ENCODE measurements at places on chromosomes 5 and 9.

GRCh38 chr5:120621339-120621738, 157.2 kb downstream of the PRR16 start:
- no peaks in the 10 kb centered on the region for H3K4me1 ChIP-seq
- H3K36me3 ChIP-seq = no peaks in the 10 kb centered on the region
- no peak overlapping the region for H3K4me3 ChIP-seq
- no peak overlapping the region for H3K27ac ChIP-seq
- no peaks in the 10 kb centered on the region for H3K27me3 ChIP-seq

- H3K36me3 ChIP-seq = peaks cover 70% of the 10 kb centered on the region
- H3K27me3 ChIP-seq = no peaks in the 10 kb centered on the region
- no peaks in the 10 kb centered on the region for H3K4me1 ChIP-seq
- no peak overlapping the region for H3K4me3 ChIP-seq
- H3K27ac ChIP-seq = no peak overlapping the region
- peak; percentile 59 for DNase-seq
These were observed 17.3 kb upstream of the TMOD1 start for GRCh38 chr9:97484134-97484533.

DNA sequence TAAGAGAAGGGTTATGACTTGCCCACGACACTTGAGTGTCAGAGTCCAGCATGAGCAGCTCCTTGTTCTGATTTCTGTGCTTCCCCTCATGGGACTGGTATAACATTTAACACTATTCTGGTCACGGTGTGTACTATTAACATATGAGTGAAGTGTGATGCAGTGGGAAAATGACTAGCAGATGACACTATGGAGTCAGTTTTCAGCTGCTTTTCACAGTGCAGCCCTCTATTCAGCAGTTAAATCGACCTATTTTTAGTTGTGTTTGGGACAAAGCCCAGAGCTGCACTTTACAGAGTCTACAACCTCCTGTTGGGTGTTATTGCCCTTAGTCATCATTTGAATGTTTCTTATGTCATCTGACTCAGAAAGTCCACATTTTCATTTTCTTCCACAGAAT, 59.1 kb downstream of the CHSY3 start:
- H3K4me1 ChIP-seq = no peaks in the 10 kb centered on the region
- H3K36me3 ChIP-seq = no peaks in the 10 kb centered on the region
- H3K27me3 ChIP-seq = no peaks in the 10 kb centered on the region
- H3K4me3 ChIP-seq = no peak overlapping the region

- H3K27ac ChIP-seq = no peak overlapping the region
- no peak overlapping the region for H3K4me3 ChIP-seq
- DNase-seq = no peak
- no peaks in the 10 kb centered on the region for H3K36me3 ChIP-seq
These were observed 18.9 kb upstream of the LRRC14B start for GRCh38 chr5:172421-172820.

- H3K27me3 ChIP-seq = no peaks in the 10 kb centered on the region
- H3K27ac ChIP-seq = no peak overlapping the region
- no peak for DNase-seq
- no peak overlapping the region for H3K4me3 ChIP-seq
These were observed 26.1 kb upstream of the KCNV2 start for GRCh38 chr9:2691212-2691611.

GRCh38 chr5:124655921-124656511, 90.4 kb downstream of the ZNF608 start:
- no peak overlapping the region for H3K4me3 ChIP-seq
- peak; percentile 89 for DNase-seq
- no peaks in the 10 kb centered on the region for H3K27me3 ChIP-seq
- peak overlapping the region; percentile 67 for H3K27ac ChIP-seq
- H3K4me1 ChIP-seq = peaks cover 28% of the 10 kb centered on the region

- H3K36me3 ChIP-seq = no peaks in the 10 kb centered on the region
- H3K27me3 ChIP-seq = no peaks in the 10 kb centered on the region
- H3K4me1 ChIP-seq = peaks cover 32% of the 10 kb centered on the region
- no peak overlapping the region for H3K27ac ChIP-seq
These were observed 56.5 kb upstream of the JADE2 start for GRCh38 chr5:134468921-134469400.

GRCh38 chr5:143613329-143613728, 198.6 kb upstream of the HMHB1 start:
- H3K27ac ChIP-seq = no peak overlapping the region
- H3K4me1 ChIP-seq = peaks cover 6% of the 10 kb centered on the region

GRCh38 chr9:127349483-127350113, 47.4 kb upstream of the SLC2A8 start:
- peaks cover 13% of the 10 kb centered on the region for H3K36me3 ChIP-seq
- H3K27me3 ChIP-seq = no peaks in the 10 kb centered on the region
- no peaks in the 10 kb centered on the region for H3K4me1 ChIP-seq
- no peak overlapping the region for H3K27ac ChIP-seq
- no peak for DNase-seq

DNA sequence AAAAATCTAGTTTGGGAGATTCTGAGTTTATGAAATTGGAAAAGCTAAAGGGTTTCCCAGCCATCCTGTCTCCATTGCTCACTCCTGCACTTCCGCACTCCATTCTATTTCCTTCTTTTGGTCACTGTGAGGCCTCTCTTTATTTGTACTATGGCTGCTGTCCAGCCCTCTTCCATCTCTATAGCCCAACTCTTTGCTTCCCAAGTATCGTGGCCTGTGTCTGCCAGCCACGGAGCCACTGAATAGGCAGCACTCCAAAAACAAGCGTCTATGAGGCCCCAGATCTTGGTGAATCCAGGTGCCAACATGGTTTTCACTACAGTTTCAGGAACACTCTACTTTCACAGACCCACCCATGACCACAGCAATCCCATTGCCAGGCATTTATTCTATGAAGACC, 37.2 kb downstream of the GRAMD2B start:
- H3K36me3 ChIP-seq = peaks cover 6% of the 10 kb centered on the region
- no peak for DNase-seq
- H3K27me3 ChIP-seq = no peaks in the 10 kb centered on the region
- H3K27ac ChIP-seq = no peak overlapping the region

GRCh38 chr9:97966493-97966892, 16.6 kb upstream of the ANP32B start:
- no peaks in the 10 kb centered on the region for H3K36me3 ChIP-seq
- H3K4me3 ChIP-seq = no peak overlapping the region
- DNase-seq = no peak
- no peaks in the 10 kb centered on the region for H3K4me1 ChIP-seq
- H3K27me3 ChIP-seq = peaks cover 29% of the 10 kb centered on the region
- H3K27ac ChIP-seq = no peak overlapping the region

- H3K4me3 ChIP-seq = no peak overlapping the region
- no peak overlapping the region for H3K27ac ChIP-seq
- H3K36me3 ChIP-seq = no peaks in the 10 kb centered on the region
- no peak for DNase-seq
- no peaks in the 10 kb centered on the region for H3K27me3 ChIP-seq
- no peaks in the 10 kb centered on the region for H3K4me1 ChIP-seq
These were observed 275.4 kb downstream of the CDH12 start for GRCh38 chr5:22577711-22578110.

GRCh38 chr5:156093024-156093423, 233.9 kb upstream of the SGCD start:
- H3K27me3 ChIP-seq = no peaks in the 10 kb centered on the region
- no peak overlapping the region for H3K4me3 ChIP-seq
- DNase-seq = no peak
- no peaks in the 10 kb centered on the region for H3K36me3 ChIP-seq
- H3K4me1 ChIP-seq = no peaks in the 10 kb centered on the region

GRCh38 chr5:37197340-37198050, 51.7 kb downstream of the CPLANE1 start:
- no peaks in the 10 kb centered on the region for H3K27me3 ChIP-seq
- no peaks in the 10 kb centered on the region for H3K4me1 ChIP-seq
- H3K36me3 ChIP-seq = peaks cover 18% of the 10 kb centered on the region
- no peak overlapping the region for H3K27ac ChIP-seq
- no peak overlapping the region for H3K4me3 ChIP-seq
- DNase-seq = peak; percentile 12

GRCh38 chr5:134020188-134020587, 15.4 kb upstream of the VDAC1 start:
- H3K36me3 ChIP-seq = no peaks in the 10 kb centered on the region
- H3K4me3 ChIP-seq = no peak overlapping the region

DNA sequence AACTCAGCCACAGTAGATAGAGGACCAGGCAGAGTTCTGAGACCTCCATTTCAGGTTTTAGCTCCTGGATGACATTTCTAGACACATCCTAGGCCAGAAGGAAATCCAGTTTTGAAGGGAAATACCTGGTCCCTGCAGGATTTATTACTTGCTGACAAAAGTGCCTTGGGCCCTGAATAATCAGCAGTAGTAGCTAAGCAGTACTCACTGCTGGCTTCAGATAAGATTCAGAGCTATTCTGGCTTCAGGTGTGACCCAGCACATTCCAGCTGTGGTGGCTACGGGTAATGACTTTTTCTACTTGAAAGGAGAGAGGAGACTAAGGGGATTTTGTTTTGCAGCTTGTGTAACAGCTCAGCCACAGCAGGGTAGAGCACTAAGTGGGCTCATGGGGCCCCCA, 34.0 kb downstream of the NDUFAF2 start:
- DNase-seq = peak; percentile 13
- no peaks in the 10 kb centered on the region for H3K27me3 ChIP-seq
- H3K4me1 ChIP-seq = no peaks in the 10 kb centered on the region
- H3K36me3 ChIP-seq = no peaks in the 10 kb centered on the region
- no peak overlapping the region for H3K27ac ChIP-seq
- H3K4me3 ChIP-seq = no peak overlapping the region

GRCh38 chr9:106766616-106767015, 96.3 kb upstream of the ZNF462 start:
- H3K27me3 ChIP-seq = no peaks in the 10 kb centered on the region
- H3K4me1 ChIP-seq = no peaks in the 10 kb centered on the region
- H3K4me3 ChIP-seq = no peak overlapping the region
- H3K36me3 ChIP-seq = no peaks in the 10 kb centered on the region
- DNase-seq = no peak
- H3K27ac ChIP-seq = no peak overlapping the region

DNA sequence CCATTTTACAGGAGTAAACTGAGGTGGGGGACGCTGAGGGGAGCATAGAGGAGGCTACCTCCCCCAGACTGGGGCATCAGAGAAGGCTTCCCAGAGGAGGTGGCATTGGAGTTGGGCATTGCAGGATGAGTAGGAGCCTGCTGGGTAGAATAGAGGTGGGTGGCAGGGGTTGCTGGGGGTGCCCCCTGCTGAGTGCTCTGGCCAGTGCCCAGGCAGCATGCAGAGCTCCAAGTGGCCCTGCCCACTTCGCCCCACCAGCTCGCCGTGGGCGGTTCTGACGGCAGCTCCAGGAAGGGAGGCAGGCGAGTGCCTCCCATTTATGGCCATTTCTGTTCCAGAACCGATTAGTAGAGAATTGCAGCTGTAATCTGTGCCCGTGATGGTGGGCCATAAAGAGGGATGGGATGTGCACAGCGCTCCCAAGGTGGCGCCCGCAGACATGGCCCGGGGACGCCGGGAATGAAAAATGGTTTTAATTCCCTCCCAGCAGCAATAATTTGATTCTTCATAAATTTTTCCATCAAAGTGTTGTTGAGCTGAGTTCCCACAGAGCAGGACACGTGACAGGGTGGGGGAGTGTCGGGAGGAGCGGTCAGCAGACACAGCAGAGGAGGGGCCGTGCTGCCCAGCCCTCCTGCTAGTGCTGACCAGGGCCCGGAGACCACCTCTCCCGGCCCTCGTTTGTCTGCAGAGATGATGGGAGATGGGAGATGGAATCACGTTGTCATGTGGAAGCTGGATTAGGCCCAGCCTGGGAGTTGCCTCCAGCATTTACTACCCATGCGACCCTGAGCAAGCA, 75.5 kb downstream of the LMX1B start:
- DNase-seq = no peak
- no peak overlapping the region for H3K27ac ChIP-seq
- no peaks in the 10 kb centered on the region for H3K4me1 ChIP-seq
- H3K4me3 ChIP-seq = no peak overlapping the region

DNA sequence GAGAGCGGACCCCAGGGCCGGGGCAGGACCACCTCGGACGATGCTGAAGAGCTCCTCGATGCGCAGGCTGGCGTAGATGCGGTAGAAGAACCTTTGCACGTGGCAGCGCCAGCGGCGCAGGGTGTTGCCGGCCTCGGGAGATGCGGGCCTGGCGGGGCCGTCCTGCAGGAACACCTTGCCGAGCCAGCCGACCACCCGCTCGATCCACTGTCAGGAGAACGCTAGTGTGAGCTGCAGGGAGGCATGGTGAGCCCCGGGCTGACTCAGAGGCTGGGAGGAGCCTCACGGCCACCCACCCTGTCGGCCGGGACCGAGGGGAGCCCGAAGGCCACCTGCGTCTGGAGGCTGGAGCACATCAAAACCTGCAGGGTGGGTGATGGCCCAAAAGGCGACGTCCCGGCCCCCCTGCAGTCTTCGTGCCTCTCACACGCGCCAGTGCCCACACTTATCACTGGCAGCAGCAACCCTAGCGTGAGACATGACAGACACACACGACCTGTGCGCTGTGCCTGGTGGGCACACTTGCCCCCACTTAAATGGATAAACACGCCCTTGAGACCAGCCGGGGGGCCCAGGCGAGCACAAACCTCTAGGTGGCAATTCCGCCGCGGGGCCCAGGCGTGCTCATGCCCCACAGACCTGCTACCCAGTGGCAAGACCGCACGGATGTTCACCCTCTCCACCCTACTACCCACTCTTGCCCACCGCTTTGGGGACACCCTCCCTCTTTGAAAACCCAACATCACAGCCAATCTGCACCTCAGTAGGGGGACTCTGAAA, 3.3 kb downstream of the ANAPC2 start:
- H3K36me3 ChIP-seq = peaks cover 77% of the 10 kb centered on the region
- H3K27ac ChIP-seq = no peak overlapping the region
- H3K4me1 ChIP-seq = peaks cover 40% of the 10 kb centered on the region

DNA sequence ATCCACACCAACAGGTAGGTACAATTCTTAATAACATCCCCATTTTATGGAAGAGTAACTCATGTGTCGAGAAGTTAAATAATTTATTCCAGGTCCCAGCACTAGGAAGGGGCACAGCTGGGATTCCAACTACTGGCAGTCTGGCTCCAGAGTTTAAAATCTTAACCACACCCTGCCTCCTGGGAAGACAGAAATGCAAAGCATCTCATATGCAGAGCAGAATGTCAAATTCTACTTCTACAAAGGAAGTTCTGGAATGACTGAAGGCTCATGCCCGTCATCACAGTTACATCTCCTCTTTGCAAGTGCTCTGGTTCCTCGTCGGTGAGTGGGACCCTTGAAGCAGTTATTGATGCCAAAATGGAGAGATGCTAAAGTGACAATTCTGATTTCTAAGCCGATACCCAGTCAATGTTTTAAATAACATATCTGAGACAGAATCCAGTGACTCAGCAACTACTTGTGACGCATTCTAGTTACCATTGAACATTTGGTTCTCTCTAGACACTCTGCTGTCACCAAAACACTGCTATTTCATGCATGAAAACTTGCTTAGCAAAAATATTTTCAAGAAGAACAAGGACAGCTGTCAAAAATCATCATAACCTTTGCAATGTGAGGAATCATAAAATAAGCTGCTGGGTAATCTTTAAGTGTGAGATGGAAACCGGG, 412.7 kb downstream of the CTNND2 start:
- H3K4me3 ChIP-seq = no peak overlapping the region
- no peaks in the 10 kb centered on the region for H3K36me3 ChIP-seq
- no peaks in the 10 kb centered on the region for H3K27me3 ChIP-seq
- no peaks in the 10 kb centered on the region for H3K4me1 ChIP-seq

- H3K27ac ChIP-seq = no peak overlapping the region
- no peak for DNase-seq
- no peak overlapping the region for H3K4me3 ChIP-seq
- no peaks in the 10 kb centered on the region for H3K27me3 ChIP-seq
These were observed 111.8 kb downstream of the HMHB1 start for GRCh38 chr5:143923634-143924266.

GRCh38 chr5:82766206-82766605, 311.0 kb downstream of the TMEM167A start:
- H3K4me1 ChIP-seq = no peaks in the 10 kb centered on the region
- no peak overlapping the region for H3K4me3 ChIP-seq

- H3K27me3 ChIP-seq = no peaks in the 10 kb centered on the region
- peak; percentile 30 for DNase-seq
- no peak overlapping the region for H3K27ac ChIP-seq
These were observed 307.3 kb downstream of the MLLT3 start for GRCh38 chr9:20314981-20315380.

Data from stomach (tissue), 19 donors.